Urothelium cell line (cell line): ENCODE measurements at places on chromosomes 13 and 19.

DNA sequence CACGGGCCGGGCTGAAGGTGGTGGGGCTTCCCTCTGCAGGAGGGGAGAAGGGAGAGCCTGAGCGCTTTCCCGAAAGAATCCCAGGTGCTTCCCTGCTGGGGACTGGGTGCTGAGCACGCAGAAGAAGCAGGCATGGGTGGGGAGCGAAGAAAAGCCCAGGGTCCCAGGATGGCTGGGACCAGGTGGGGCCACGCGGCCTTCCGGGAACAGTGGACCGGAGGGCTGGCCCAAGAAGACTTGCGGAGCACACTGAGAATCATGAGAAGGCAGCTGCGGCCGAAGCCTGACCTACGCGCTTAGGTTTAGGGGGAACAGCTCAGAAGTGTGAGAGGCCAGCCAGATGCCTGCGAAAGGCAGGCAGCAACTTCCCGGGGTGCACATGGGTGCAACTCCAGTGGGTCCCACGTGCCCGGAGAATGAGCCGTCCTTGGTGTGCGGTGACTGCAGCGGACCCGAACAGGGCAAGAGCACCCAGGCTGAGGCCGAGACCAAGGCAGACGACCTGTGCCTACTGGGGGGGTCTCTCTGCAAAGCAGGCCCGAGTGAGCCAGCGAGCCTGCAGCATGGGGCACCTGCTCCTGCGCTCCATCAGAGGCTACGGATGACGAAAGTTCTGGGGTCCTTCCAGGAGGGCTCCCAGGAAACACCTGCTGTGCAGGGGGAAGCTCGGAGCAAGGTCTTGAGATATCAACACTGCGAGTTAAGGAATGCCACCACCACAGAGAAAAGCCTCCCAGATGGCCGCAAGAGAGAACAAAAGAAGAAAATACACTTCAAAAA, 52.4 kb downstream of the MLLT1 start:
- DNase-seq, result no peak

DNA sequence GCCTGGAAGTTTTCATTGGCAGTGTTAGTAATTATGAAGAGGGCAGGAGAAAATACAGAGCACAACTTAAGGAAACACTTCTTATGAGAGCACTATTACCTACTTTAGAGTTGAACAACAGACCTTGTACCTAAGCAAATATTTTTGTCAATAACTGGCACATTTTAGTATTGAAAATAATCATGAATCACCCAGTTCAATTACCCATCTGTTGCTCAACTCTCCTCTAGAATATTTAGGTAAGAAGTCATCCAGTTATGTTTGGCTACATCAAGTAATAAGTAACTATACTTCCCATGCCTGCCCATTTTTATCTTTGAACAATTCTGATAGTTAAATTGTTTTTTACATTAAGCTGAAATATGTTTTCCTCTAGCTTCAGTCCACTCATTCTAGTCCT, 893.4 kb downstream of the DIAPH3 start:
- DNase-seq, result no peak

DNA sequence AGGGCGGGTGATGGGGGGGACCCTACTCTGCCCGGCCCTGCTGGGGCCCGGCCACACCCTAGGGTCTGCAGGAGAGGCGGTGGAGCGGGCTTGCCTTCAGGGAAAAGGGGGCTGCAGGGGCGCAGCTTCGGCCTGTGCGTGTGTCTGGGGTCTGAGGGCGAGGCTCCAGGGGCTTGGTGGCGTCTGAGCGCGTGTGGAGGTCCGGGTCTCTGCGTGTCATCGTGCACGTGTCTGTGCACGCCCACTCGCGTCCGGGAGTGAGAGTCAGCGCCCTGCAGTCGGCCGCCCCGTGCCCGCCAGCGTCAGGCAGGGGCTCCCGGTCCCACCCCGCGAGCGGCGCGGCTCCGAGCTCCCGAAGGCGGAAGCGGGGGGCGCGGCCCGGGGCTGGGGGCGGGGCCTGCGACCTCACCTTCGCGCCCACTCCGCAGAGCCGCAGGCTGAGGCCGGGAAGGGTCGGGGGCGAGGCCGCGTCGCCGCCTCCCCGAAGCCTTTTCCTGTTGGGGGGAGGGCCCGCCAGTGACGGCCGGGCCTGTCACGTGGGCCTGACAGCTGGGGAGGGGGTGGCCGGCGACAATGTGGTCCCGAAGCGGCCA, at the start of gene ARHGAP45:
ARHGAP45 (plus strand) TSS at position 420 of the 593 bp plus-strand sequence. CDS start 239 bp downstream, outside the sequence.
- DNase-seq, result no peak

- peak; percentile 33 for DNase-seq
Measured at GRCh38 chr13:46389457-46390451, 2.7 kb upstream of the RUBCNL start.
